Foreskin fibroblast (primary cell): ENCODE measurements at places on chromosomes 11 and 22.

DNA sequence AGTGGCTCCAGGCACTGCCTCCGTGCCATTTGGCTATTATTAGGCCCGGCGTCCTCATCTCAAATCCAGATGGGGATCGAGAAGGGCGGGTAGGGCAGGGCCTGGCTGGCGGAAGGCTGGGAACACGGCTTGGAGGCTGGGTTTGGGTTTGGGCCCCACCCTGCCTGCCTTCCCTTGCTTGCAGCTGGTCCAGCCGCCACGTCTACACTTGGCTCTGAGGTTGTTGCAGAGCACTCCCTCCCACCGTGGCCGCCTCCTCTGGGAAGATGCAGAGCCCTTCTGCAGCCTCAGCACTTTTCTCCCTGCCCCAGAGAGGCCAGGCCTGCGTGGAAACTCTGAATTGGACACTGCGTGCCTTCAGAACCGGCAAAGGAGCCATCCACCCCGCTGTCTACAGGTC lies 5.2 kb upstream of the SMTN start:
- DNase-seq = peak; percentile 88

DNA sequence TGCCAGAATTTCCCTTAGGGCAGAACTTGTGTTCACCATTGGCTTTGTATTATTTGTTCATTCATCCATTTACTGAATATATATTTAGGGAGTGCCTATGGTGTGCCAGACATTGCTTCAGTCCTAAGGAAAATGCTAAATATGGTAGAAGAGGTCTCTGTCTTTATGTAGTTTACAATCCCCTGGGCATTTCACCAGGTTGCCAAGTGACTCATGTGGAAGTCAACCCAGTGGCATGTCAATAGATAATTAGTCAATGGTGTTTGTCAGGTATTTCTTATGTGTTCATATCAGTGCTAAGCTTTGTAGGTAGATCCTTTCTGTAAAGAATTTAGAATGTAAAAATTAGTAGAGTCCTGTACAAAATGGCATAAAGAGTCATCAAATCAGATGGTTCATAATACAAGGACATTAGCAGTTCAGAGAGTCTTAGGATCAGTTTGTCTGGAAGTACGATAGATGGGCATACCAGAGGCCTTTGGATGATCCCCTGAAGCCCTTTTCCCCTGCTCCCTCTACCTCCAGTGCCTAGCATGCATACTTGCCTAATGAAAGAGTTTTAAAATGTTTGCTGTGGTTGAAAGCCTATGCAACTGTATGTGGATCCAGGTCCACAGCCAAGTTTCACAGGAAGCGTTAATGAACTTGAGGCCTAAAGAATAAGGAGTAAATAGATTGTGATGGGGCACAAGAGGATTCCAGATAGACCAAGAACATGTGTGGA lies 58.5 kb upstream of the SESN3 start:
- no peak for DNase-seq

DNA sequence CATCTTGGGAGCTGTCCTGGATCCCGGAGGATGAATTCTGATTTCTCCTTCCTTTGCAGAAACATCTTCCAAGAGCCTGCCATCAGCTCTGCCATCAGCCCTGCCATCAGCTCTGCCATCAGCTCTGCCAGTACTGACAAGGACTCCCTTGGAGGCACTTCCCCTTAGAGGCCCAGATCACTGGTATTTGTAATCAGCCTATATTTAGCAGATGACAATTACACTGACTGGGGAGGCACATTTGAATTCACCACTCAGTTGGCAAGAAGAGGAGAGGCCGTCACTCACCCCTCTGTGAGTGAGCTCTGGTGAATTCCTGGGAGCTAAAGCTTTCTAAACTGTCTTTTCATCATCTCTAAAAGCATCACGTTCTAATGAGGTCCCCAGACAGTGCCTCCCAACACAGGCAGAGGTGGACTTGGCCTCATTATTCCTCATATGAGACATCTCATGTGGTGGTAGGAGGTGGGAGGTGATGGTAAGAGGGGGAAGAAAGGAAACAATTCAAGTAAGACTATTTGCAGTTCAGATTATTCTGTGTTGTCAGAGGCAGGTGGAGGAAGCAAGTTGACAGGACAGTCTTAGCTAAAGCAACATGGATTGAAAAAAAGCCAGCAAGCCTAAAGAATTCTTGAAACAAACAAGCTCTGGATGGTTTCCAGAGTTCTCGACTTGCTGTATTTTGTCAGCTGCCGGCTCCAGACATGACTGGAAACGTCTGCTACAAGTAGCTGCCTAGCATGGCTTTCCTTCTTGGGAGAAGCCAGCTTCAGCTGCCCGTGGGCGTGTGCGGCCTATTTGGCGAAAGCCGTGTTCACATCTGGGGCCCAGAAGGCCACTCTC lies 771.7 kb downstream of the TBC1D22A start:
- no peak for DNase-seq

- peak; percentile 66 for DNase-seq
Observed at GRCh38 chr11:95092549-95093324, 3.1 kb downstream of the ENDOD1 start.

DNA sequence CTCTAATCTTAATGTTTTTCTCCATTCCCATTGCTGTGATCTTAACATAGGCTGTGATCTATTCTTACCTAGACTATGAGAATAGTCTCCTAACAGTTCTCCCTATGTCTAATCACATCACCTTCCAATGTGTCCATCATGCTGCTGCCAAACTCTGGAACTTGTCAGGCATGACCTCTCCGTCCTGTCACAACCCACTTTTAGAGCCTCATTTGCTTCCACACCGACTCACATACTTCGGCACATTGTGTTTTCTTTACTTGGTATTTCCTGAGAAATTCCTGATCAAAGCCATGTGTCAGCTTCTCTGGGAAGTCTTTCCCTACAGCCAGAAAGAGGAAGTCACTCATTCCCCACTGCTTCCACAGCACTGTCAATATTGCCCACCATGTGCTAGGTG lies 40.5 kb upstream of the BIRC3 start:
- peak; percentile 76 for DNase-seq

DNA sequence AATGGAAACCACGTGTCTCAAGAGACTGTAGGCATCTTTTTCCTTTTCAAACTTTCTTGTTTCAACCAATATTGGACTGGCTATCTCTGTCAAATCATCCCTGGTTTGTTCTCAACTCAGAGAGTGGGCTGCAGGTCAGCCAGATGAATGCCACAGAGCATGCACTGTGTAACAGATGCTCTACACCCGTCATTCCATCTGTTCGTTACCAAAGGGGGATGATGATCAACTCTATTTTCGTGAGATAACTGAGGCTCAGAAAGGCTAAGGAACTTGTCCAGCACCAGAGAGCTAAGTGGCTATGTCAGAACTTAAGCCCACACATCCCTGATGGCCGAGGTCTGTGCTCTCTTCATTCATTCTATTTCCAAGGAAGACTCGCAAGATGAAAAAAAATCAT lies 42.1 kb downstream of the SLC1A2 start:
- no peak for DNase-seq

GRCh38 chr22:17140826-17141766 lies 18.0 kb downstream of the HDHD5 start:
- no peak for DNase-seq

- DNase-seq = no peak
Observed at GRCh38 chr11:44601471-44602370, 36.3 kb downstream of the CD82 start.

- DNase-seq = peak; percentile 94
Observed at GRCh38 chr11:73257342-73258103, 14.6 kb upstream of the P2RY6 start.

DNA sequence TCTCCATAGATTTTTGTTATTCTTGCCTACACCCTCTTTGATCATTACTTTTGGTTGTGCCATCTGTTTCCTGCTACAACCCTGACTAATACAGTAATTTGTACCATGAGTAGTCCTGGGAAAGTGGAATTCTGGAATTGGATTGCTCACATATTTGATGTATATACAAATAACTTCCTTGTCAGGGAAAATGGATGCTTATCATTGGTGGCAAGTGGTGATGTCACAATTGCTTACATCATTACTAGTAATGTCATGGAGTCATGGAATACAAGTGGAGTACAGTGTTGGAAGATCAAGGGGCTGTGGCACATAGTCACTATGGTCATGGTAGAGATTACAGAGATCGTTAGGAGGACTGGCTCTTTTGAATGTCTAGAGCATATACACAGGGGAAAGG lies 24.4 kb downstream of the AASDHPPT start:
- DNase-seq = peak; percentile 87

- DNase-seq = peak; percentile 98
Observed at GRCh38 chr11:11621573-11622339, at the start of gene GALNT18. TSS of gene GALNT18 (minus strand) at chr11:11622005.

- no peak for DNase-seq
Observed at GRCh38 chr11:132455044-132455443, 1077.3 kb downstream of the OPCML start.

DNA sequence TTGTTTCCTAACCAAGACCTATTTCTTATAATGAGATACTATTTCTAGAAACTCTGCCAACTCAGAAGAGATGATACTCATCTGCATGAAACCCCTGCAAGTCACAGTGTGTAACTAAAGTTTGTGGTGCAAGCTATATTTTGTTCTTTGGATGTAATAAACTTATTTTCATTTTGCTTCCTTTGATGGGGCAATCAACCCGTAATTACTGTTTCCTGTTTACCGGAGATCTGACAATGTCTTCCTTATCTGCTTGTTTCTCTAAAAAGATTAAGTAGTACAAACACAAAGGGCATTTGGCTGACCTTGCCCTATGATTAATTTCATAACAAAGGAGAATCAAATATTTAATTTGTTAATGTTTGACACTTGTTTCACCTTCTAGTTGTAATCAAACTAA lies 846.6 kb upstream of the ANO3 start:
- DNase-seq = no peak

- no peak for DNase-seq
Observed at GRCh38 chr22:46696229-46696518, 41.9 kb downstream of the CERK start.

- DNase-seq = no peak
Observed at GRCh38 chr22:28023036-28023435, 104.0 kb upstream of the PITPNB start.

- DNase-seq = no peak
Observed at GRCh38 chr11:78097666-78098385, 18.2 kb upstream of the NDUFC2 start.
